GM23338 (cell line): ENCODE measurements at places on chromosomes 2 and 18.

GRCh38 chr2:11618708-11619062, 51.3 kb downstream of the NTSR2 start:
- no peak for DNase-seq

GRCh38 chr18:68817584-68817983, 19.7 kb downstream of the CCDC102B start:
- DNase-seq: no peak

GRCh38 chr2:22454826-22455485, 930.0 kb upstream of the KLHL29 start:
- DNase-seq: no peak

DNA sequence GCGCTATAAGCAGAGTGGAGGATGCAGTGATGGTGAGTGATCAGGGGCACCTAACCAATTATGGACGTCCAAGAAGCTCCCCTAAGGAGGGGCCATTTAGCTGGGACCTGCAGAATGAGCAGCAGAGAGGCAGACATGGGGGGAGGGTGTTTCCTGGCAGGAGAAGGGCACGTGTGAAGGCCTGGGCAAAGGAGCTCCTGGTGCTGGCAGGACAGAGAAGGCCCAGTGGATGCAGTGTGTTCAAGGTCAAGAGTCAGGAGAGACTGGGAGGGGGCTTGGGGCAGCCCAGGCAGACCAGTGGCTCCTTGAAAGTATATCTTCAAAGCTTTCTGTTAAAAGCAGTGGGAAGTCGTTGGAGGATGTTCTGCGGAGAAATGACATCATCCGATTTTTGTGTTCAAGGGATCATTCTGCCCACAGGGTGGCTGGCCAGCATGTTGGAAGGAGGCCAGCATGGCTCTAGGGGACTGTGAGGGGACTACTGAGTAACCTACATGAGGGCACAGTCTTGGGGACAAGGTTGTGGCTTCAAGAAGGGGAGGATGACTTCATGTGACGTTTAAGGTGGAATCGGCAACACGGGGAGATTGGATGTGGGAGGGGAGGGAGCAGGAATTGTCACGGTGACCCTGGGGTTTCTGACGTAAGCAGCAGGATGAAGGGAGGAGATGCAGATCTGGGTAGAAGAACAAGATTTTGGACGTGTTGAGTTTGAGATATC, 9.0 kb upstream of the CIB4 start:
- DNase-seq: no peak

DNA sequence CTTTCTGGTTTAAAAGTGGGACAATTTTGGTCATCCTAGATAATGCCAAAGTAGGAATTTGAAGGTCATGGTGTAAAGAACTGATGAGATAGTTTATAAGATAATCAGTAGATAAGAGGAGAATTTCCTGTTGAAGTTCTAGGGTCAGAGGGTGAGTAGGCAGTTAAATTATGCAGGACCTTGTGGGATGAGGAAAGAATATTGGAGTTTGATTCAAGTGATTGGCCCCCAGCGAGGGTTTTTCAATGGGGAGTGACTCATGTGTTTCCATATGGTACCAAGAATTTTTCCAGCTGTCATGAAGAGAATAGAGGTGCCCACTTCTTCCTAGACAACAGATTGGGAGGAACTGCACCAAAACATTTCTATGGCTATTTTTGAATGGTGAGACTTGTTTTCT, 940.2 kb upstream of the ZEB2 start:
- DNase-seq: no peak

DNA sequence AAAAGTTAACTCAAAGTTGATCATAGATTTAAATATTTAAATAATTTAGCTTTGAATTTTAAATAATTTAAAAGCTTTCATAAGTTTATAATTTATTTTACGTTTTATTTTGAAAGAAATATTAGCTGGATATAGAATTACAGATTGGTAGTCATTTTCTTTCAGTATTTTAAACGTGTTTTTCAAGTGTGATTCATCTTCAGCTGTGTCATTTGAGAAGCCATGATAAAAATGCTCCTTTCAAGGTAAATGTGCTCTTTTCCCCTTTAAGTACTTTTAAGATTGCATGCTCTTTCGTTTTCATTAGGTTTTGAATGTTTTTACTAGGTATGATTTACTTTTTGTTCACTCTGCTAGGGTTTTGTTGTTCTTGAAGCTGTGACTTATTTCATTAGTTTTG, 116.8 kb upstream of the FIGN start:
- DNase-seq: no peak

GRCh38 chr2:208594642-208595385, 188.2 kb downstream of the PTH2R start:
- peak; percentile 49 for DNase-seq

- peak; percentile 83 for DNase-seq
These were observed 87.3 kb downstream of the ACAA2 start for GRCh38 chr18:49725809-49726674.

DNA sequence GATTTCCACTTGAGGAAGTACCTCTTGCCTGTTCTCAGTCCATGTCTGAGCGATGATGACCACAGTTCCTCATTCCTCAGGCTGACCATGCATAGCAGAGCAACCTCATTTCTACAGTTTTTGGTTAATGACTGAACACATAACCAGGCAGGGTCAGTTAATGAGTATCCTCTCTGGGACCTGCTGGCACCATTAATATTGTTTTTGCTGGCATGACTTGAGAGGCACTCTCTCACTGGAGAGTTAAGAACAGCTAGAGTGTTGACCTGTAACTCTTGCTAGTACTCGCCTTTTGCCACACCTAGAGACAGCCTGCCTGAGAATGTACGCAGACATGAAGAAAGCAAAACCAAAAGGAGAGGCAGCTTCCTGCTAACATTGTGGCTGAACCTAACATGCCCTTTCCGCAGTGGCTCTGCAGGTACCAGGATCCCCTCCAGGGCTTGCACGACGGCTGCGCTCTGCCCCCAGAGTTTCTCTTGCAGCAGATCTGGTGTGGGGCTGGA, 23.9 kb downstream of the PECR start:
- DNase-seq: peak; percentile 30

DNA sequence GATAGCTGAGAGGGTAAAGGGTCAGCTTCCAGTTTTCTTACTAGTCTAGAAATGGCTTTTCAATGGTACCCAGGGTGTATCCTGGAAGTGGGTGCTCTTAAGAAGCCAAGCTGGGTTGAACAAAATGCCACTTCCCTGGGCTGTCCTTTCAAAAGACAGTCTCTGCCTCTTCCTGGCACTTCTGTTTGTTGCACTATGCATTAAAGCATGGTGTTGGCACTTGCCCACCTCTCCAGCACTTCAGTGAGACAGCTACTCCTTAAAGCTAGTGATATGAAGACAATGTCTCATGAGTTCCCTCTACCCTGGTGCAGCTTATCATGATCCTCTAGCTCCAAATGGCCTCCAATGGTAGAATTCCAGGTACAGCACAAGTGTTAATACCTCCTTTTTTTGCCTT, 74.3 kb upstream of the IGFBP5 start:
- DNase-seq: no peak

DNA sequence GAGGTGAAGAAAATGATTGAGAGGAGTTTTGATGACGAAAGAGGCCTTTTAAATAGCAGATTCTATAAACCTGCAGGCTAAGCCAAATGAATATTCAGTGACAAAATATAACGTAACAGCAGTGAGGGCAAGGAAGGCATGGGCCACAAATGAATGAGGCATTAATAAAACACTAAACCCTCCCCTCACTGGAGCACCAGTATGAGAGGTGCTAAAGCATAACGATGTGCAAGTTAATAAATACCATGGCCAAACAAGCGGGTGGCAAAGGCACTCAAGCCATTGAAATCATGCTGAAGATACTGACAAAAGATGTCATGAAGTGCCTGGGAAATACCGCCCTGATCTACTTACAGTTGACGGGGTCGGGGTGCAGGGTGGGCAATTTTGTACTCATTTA, 30.2 kb upstream of the LONRF2 start:
- no peak for DNase-seq

- no peak for DNase-seq
These were observed 427.7 kb downstream of the METTL4 start for GRCh38 chr18:2143636-2144035.

- no peak for DNase-seq
These were observed 73.6 kb upstream of the TSPYL6 start for GRCh38 chr2:54329482-54330161.

GRCh38 chr2:202185156-202185555, 53.2 kb downstream of the SUMO1 start:
- no peak for DNase-seq

GRCh38 chr2:66433945-66434678, 813 bp upstream of the MEIS1 start:
- peak; percentile 81 for DNase-seq

- no peak for DNase-seq
These were observed 554.8 kb downstream of the PIK3C3 start for GRCh38 chr18:42509750-42510415.

DNA sequence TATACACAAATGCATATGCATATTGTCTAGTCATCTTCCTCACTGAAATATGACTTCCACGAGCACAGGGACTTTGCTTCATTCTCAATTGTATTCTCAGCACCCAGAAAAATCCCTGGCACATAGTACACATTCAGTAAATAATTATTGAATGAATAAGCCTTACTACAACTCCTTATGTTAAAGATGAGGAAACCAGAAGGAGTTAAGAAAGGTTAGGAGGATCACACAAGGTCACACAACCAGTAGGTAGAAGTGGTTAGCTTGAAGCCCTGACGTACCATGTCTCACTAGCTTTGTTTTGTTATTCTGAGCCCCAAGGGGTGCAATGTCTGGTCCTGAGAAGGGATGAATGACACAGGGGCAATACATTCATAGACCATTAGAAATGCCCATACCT, 220.9 kb upstream of the PID1 start:
- DNase-seq: no peak

DNA sequence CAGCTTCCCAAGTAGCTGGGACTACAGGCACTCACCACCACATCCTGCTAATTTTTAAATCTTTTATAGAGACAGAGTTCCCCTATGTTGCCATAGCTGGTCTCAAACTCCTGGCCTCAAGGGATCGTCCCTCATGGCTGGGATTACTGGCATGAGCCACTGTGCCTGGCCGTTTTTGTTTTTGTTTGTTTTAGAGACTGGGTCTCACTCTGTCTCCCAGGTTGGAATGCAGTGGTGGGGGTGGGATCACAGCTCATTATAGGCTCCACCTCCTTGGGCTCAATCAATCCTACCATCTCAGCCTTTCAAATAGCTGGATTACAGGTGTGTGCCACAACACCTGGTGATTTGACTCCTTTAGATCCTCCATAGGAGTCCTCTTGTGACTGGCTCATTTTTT, 19.5 kb upstream of the ZDBF2 start:
- DNase-seq: peak; percentile 79

DNA sequence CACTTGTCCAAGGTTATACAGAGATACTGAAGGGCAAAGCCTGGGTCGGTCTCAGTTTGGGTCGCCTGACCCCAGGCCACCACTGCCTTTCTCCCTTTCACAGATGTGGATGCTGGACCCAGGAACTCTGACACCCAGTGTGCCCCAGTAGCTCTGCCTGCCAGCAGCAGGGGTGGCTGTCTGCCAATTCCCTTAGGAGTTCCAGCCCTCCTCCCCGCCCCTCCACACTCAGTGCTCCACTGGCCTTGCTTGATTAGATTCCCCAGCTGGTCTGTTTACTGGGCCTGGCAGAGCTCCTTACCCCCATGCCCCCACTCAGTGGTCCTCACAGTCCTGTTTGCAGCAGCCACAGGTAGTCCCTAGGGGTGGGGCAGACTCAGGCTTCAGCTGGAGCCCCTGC, 75.5 kb downstream of the NPAS2 start:
- no peak for DNase-seq

GRCh38 chr2:78992807-78993517, 32.5 kb upstream of the REG3G start:
- DNase-seq: peak; percentile 83

GRCh38 chr18:77187189-77187588, 54.6 kb upstream of the MBP start:
- no peak for DNase-seq

DNA sequence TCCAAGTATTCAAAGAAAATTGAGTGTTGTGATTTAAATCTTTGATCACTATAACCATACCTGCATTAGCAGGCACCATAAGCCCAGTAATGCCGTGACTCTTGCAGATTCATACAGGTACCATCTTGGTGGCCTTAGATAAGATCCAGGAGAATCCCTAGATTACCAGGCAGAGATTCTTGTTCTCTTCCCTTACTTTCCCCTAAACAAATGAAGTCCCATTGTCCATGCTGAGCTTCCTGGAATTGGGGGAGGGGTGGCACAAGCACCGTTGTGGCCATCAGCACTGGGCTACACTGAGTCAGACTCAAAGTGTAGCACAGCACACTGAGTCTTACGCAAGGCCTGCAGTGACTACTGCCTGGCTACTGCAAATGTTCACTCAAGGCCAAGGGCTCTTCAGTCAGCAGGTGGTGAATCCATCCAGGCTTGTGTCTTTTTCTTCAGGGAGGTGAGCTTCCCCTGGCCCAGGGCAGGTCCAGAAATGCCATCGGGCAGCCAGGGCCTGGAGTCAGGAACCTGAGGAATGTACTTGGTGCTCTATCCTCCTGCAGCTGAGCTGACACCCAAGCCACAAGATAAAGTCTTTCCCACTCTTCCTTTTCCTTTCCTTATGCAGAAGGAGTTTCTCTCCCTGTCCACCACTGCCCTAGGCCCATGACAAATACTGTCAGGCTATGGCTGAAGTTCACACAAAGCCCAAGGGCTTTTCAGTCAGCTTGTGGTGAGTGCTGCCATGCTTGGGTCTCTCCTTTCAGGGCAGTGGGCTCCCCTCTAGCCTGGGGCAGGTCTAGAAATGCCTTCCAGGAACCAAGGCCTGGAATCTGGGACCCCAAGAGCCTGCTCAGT, 52.6 kb downstream of the CD28 start:
- no peak for DNase-seq

GRCh38 chr2:153196378-153197058, 282.0 kb downstream of the RPRM start:
- DNase-seq: no peak

GRCh38 chr2:159793326-159793725, 4.7 kb downstream of the CD302 start:
- no peak for DNase-seq

- no peak for DNase-seq
These were observed 720.3 kb downstream of the GALR1 start for GRCh38 chr18:77969972-77970371.

DNA sequence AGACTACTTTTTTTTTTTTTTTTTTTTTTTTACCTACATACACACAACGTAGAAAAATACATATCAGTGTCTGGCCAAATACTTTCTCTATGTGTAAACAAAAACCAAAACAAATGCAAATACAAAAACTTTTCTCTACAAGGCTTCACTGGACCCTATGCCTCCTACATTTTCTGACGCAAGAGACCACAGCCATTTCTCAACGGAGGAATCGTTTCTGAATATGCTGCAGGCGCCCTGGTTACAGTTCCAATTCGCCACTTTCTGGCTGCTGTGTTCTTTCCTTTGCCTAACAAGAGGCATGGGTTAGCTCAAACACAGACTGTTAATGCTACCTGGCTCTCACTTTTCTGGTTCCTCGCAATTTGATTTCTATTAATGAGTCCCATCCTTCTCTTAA, 96.4 kb downstream of the EPB41L3 start:
- no peak for DNase-seq
